ENCODE measurements at places on chromosomes 16 and 17. TPM values are rescaled to one million over a fixed set of nuclear protein-coding genes. Genes with fewer than 3 reads are reported as not detected.

The CSH2 gene
- not detected for total RNA-seq

The EPN3 gene
- total RNA-seq: 13.7 TPM

The KLHL10 gene
- 0.42 TPM for total RNA-seq

The NFATC3 gene
- 34.5 TPM for total RNA-seq

The FSCN2 gene
- total RNA-seq: not detected

The TEX19 gene
- 1.1 TPM for total RNA-seq

The RTN4RL1 gene
- 0.17 TPM for total RNA-seq

The GPR179 gene
- 0.03 TPM for total RNA-seq

The SCIMP gene
- not detected for total RNA-seq

The SOCS7 gene
- 26.1 TPM for total RNA-seq

DNA sequence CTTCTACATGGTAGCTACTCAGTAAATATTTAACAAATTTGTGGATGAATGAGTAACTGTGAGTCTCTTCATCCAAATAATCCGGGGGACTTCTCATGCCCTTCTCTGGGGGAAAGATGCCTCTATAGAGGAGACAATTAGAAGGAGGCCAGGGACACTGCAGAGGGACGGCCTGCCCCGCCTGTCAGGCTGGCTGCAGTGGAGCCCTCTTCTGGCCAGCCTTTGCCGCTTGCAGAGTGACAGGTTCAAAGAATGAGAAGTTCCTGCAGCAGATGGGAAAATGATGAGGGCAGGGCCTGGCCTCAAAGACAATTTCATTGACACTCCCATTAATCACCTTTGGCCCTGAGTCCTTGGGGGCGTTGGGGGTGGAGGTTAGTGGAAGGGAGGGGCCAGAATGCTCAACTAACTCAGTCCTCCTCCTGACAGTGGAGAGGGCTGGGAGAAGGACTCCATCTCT, 339.0 kb downstream of the MAF start:
- DNase-seq: peak; percentile 74

GRCh38 chr17:45293413-45294211, 23.2 kb downstream of the MAP3K14 start:
- no peak for DNase-seq

DNA sequence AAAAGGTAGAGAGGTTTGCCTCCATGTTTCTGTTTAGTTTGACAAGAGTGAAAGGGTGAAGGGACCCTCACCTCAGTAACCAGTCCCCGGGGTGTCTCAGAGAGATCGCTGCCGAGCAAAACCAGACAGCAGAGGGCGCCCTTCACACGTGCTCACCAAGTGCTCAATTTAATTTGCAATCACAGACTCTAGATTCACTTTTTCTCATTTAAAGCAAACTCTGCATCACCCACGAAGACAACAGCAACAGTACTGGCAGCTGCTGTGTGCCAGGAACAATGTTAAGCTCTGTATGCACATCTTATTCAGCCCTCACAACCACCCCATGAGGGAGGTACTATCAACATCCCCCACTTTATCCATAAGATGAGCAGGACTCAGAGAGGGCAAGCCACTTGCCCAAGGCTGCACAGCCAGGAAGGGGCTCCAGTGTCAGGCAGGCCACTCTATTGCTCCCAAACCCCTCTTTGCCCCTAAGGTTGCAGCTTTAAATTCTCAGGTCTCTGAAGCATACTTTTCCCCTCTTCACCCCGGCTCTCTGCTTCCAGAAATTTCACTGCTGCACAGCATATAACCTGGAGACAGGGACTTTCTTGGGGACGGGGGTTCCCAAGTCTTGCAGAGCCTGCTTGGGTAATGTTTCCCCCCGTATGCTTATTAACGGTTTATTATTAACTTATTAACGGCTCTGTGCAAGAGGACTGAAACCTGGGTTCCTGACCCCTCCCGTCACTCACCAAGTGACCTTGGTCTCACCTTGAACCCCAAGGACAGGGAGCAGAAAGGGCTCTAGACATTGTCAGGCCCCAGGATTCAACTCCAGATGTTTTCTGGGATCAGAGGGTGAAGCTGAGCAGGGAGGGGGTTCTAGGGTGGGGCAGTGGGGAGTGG, 70.9 kb downstream of the CNGB1 start:
- DNase-seq: peak; percentile 86

GRCh38 chr16:4612474-4612931, 2.2 kb downstream of the UBALD1 start:
- peak; percentile 86 for DNase-seq

DNA sequence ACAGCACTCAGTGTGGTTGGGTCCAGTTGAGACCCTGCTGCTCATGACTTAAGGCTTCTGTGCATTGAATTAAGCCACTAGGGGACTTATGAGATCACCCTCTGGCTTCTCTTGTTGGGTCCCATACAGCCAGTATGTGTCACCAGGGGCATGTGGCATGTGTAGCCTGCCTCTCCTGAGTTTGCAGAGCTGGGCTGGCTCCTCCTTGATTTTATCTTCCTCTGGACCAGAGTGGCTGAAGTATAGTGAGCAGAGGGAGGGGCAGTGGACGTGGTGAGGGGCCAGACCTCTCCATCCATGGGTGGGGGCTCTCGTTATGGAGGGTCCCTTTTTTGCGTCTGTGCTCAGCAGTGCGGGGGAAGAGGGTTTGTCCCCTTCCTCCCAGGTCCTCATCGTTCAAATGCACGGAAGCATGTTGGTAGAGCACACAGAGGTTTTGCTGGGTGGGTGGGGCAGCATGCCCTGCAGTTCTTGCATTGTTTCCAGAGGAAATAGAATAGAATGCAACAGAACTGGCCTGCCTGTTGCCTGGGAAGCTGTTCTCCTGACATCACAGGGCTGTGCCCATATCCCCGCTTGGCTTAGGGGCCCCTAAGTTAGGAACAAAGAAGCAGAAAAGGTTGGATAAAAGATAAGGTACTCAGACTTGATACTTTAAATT, 77.4 kb downstream of the SPECC1 start:
- DNase-seq: no peak

- DNase-seq: no peak
Measured at GRCh38 chr16:11105038-11105903, 150.7 kb downstream of the SOCS1 start.

DNA sequence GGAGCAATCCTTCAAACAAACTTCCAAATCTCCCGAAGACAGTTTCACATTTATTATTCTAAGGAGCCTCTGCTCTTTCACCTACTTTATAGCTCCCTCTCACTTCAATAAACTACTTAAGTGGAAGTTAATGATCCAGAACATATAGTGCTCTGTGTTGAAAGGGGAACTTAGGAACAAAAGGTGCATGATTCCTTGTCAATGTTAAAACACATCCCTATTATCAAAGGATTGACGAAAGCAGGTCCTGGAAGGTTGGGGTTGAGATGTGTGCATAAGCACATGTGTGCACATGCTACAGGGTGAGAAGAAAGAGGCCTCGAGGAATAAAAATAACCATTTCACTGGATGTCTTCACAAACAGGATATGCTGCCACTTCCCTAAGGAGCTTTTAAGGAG, 170.3 kb downstream of the SLC39A11 start:
- no peak for DNase-seq

DNA sequence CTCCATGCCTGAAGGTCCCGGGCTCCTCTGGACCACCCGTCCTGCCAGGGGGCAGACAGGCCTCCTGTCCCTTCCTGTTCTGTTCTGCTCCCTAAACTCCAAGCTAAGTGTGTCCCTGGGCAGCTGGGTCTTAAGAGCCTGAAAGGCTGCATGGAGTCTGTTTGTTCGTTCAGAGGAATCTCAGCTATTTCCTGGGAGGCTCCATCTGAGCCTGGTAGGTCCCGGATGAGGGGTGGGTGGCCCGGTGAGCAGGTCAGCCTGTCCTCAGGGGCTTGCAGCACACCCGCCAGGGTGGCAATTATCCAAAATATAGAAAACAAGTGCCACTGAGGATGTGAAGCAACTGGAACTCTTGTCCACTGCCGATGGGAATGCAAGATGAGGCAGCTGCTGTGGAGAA, 12.6 kb downstream of the ACTG1 start:
- DNase-seq: peak; percentile 66

GRCh38 chr17:3658784-3659449, 9.5 kb downstream of the TAX1BP3 start:
- DNase-seq: no peak

DNA sequence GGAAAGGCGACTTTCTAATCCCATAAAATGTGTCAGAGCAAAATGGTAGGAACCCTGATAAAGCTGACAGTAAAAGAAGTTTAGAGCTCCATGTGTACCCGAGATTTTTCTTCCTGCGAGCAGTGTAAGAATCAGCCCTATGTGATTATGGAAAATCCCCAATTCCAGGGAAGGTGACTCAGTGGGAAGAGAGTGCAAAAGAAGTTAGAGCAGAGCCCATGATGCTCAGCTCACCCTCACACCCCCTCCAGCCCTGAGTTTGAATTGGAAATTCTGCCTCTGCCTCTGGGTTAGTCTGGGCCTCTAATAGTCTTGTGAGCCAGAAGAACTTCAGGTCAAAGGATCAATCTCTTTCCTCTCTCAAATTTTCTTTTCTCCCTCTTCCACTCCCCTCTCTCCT, 12.5 kb downstream of the C17orf78 start:
- no peak for DNase-seq

DNA sequence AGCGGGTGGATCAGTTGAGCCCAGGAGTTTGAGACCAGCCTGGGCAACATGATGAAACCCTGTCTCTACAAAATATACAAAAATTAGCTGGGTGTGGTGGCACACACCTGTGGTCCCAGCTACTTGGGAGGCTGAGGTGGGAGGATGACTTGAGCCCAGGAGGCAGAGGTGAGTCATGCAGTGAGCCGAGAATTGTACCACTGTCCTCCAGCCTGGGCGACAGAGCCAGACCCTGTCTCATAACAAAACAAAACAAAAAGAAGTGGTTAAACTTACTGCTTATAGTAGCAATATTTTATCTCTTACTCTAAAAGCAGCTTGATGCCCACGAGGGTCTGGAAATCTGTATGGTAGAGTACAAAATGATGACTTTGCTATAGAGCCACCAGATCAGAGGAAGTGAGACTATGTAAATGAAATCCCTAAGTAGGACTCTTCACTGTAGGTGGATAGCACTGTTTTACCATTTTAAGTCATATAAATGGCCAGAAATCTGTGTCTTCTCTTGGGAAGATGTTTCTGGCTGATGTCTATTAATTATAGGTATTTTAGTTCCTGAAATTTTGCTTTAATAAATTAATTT, 60.4 kb upstream of the MRC2 start:
- no peak for DNase-seq

GRCh38 chr17:1331708-1332107, 52.2 kb downstream of the TRARG1 start:
- DNase-seq: no peak

DNA sequence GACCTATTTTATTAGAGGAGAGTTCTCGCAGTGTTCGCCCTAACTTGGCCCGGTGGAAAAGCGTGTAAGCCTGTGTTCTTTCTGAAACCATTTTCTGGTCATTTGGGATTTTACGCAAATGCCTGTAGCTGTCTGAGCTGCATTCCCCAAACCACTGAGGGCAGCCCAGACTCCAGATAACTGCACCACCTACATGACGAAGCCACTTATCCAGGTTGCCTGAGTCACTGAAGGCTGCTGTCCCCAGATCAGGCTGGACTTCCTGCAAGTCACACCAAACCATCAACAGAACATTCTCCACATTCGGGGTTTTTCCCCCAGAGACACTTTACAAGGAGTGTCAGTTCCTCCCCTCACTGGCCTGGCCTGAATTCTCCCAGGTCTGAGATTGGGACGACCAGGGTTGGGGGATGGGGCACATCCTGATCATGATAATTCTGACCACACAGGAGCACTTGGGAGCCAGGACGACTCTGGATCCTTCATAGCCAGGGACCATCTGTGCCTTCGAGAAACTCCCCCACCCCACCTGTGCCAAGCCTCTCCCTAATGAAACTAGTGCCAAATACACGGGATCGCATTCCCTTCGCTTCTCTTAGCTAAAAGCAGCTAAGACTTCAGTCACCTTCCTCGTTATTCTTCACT, 2.3 kb downstream of the RPRML start:
- peak; percentile 45 for DNase-seq

- DNase-seq: no peak
Measured at GRCh38 chr17:33322063-33322462, 29.0 kb upstream of the ASIC2 start.

- no peak for DNase-seq
Measured at GRCh38 chr16:65406116-65406515, 284.3 kb upstream of the CDH11 start.

DNA sequence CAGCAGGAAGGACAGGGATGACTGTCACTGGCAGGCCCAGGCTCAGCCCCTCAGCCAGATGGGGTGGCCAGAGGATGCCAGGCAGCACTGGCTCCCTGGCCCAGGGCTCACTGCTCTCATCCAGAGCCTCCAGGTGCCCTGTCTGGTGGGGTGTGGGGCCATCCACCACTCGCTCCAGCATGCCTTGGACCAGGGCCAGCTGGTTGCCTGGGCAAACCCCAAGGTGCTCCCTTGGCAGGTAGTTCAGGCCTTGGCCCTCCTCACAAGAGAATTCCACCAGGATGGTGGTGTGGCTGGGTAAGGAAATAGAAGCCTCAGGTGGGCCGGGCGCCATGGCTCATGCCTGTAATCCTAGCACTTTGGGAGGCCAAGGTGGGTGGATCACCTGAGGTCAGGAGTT, 29.4 kb downstream of the LGALS9 start:
- DNase-seq: no peak

DNA sequence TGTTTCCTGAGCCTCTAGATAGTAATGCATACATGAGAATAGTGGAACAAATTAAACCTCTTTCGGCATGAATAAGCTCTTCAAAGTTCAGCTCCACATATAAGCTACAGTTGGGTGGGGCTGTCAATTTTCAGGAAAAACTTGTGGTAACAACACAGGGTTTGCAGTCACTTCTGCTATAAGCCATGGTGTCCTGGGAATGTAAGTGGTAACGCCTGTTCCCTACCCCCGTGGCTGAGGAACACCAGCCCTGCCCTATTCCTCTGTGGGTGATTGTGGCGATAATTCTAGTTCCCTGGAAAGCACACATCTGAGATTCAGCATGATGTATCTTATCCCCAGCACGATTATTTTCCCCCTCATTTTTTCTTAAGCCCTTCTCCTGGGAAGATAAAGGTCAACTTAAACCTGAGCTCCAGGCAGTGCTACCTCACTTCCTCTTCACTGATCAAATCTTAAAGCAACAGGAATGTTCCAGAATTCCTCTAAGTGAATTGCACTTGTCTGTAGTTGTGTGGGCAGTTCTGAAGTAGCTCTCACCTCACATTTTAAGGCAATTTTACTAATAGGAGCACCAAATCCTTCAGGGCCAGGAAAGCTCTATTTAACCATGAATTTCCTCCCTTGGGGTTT, 500.7 kb upstream of the HSBP1 start:
- no peak for DNase-seq

- DNase-seq: no peak
Measured at GRCh38 chr17:34533806-34534527, 45.4 kb upstream of the TMEM132E start.

DNA sequence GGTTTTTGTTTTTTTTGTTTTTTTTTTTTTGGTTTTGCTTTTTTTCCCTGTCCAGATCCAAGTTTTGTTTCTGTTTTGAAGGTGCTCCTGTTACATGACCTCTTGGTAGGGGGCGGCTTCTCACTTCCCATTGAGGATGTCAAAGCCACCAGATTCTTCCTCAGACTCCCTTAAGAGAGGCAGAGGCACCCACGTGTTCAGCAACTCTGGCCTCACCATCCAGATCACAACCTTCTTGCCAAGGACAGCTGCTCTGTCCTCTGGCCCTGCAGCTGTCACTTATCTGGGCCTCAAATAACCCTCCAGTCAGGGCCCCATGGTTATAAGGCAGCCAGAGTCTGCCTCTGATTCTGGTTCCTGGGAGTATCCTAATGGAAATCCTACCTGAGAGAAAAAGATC, 208.5 kb downstream of the STX8 start:
- DNase-seq: no peak

Data from GM23338 (cell line).